ENCODE measurements at places on chromosomes 2 and 18. TPM values are rescaled to one million over a fixed set of nuclear protein-coding genes. Genes with fewer than 3 reads are reported as not detected.

GRCh38 chr2:28251337-28251736 is 141.3 kb upstream of the FOSL2 start:
- no peaks in the 10 kb centered on the region for H3K27me3 ChIP-seq
- no peaks in the 10 kb centered on the region for H3K36me3 ChIP-seq
- DNase-seq, result no peak
- no peaks in the 10 kb centered on the region for H3K4me1 ChIP-seq
- H3K27ac ChIP-seq, result no peak overlapping the region

GRCh38 chr2:126751477-126751876 is 95.5 kb downstream of the GYPC start:
- no peak for DNase-seq
- H3K4me3 ChIP-seq, result no peak overlapping the region
- H3K27ac ChIP-seq, result no peak overlapping the region
- no peaks in the 10 kb centered on the region for H3K4me1 ChIP-seq

The SLC11A1 gene
- total RNA-seq, result 0.31 TPM

The CDH7 gene
- total RNA-seq, result not detected

The C2orf66 gene
- 0.33 TPM for total RNA-seq
